ENCODE measurements at places on chromosomes 4 and X. TPM values are rescaled to one million over a fixed set of nuclear protein-coding genes. Genes with fewer than 3 reads are reported as not detected.

DCHS2 gene
- 0.19 TPM for total RNA-seq

SCML2 gene
- total RNA-seq, result 5.2 TPM

F8A1 gene
- 4.0 TPM for total RNA-seq

ZNF827 gene
- 14.7 TPM for total RNA-seq

CLNK gene
- not detected for total RNA-seq

CLIC2 gene
- not detected for total RNA-seq

RAB9B gene
- total RNA-seq, result 0.34 TPM

SERPINA7 gene
- total RNA-seq, result not detected

GLUD2 gene
- total RNA-seq, result 2.2 TPM

LRPAP1 gene
- 159 TPM for total RNA-seq

IL21 gene
- not detected for total RNA-seq

TIMM8A gene
- 6.6 TPM for total RNA-seq

BEX5 gene
- 1.4 TPM for total RNA-seq

FAM184B gene
- total RNA-seq, result 0.27 TPM

CXCL1 gene
- total RNA-seq, result 32.4 TPM

NOP14 gene
- 48.9 TPM for total RNA-seq

HDX gene
- 1.2 TPM for total RNA-seq

P2RY10 gene
- total RNA-seq, result not detected

FAM47E gene
- 0.61 TPM for total RNA-seq

SCD5 gene
- 4.3 TPM for total RNA-seq

DNAAF6 gene
- total RNA-seq, result not detected

TCEAL4 gene
- 37.6 TPM for total RNA-seq

ZBED1 gene
- total RNA-seq, result 16.9 TPM

ASMT gene
- not detected for total RNA-seq

AADAT gene
- 9.4 TPM for total RNA-seq

TIGD4 gene
- 1.5 TPM for total RNA-seq

CT45A1 gene
- 103 TPM for total RNA-seq

TLL1 gene
- 0.11 TPM for total RNA-seq

C4orf17 gene
- not detected for total RNA-seq

ZNF157 gene
- 0.11 TPM for total RNA-seq

ABCG2 gene
- 2.5 TPM for total RNA-seq

SMIM31 gene
- not detected for total RNA-seq

NKX3-2 gene
- total RNA-seq, result 0.53 TPM

GAGE12H gene
- not detected for total RNA-seq

NIPAL1 gene
- total RNA-seq, result 4.1 TPM

SNX25 gene
- total RNA-seq, result 21.3 TPM

SYTL5 gene
- 66.9 TPM for total RNA-seq

TMEM31 gene
- not detected for total RNA-seq

SMPX gene
- total RNA-seq, result 2.3 TPM

SATL1 gene
- total RNA-seq, result not detected

PABPC1L2B gene
- not detected for total RNA-seq

UGT2B10 gene
- not detected for total RNA-seq

DMP1 gene
- not detected for total RNA-seq

SLC38A5 gene
- total RNA-seq, result not detected

BTC gene
- 0.37 TPM for total RNA-seq

FGA gene
- total RNA-seq, result not detected

FAAH2 gene
- 0.11 TPM for total RNA-seq

SHISA3 gene
- total RNA-seq, result 0.05 TPM

GALNTL6 gene
- total RNA-seq, result 0.45 TPM

GAGE13 gene
- 9.5 TPM for total RNA-seq

PRKG2 gene
- total RNA-seq, result 0.64 TPM

CCNA2 gene
- total RNA-seq, result 66.1 TPM

MAGEA8 gene
- total RNA-seq, result not detected

CENPVL2 gene
- total RNA-seq, result not detected

TMPRSS11E gene
- total RNA-seq, result not detected

SLC6A14 gene
- not detected for total RNA-seq

SMIM10 gene
- total RNA-seq, result not detected

MORC4 gene
- total RNA-seq, result 8.1 TPM

PCDH11X gene
- total RNA-seq, result 1.7 TPM

All from A375 (cell line).